ENCODE measurements at places on chromosomes 16 and 17. TPM values are rescaled to one million over a fixed set of nuclear protein-coding genes. Genes with fewer than 3 reads are reported as not detected.

The CMTM2 gene
- polyA plus RNA-seq = 0.61 TPM

The GNAO1 gene
- 5.9 TPM for polyA plus RNA-seq

The PSMD12 gene
- polyA plus RNA-seq = 39.3 TPM

The CIBAR2 gene
- 0.22 TPM for polyA plus RNA-seq

The METTL2A gene
- polyA plus RNA-seq = 26.9 TPM

The SLC5A2 gene
- 72.8 TPM for polyA plus RNA-seq

The KRT12 gene
- 0.19 TPM for polyA plus RNA-seq

The SAMD14 gene
- 18.7 TPM for polyA plus RNA-seq

The KRT23 gene
- 0.91 TPM for polyA plus RNA-seq

The VTN gene
- 25.2 TPM for polyA plus RNA-seq

The CEP131 gene
- 27.2 TPM for polyA plus RNA-seq

The CCDC40 gene
- polyA plus RNA-seq = 10.9 TPM

The CD68 gene
- polyA plus RNA-seq = 62.4 TPM

The RAB37 gene
- 6.8 TPM for polyA plus RNA-seq

The NPB gene
- 0.71 TPM for polyA plus RNA-seq

The LDHD gene
- polyA plus RNA-seq = 9.1 TPM

The KRTAP1-5 gene
- polyA plus RNA-seq = not detected

The PRCD gene
- 4.6 TPM for polyA plus RNA-seq

The ACSM2A gene
- 102 TPM for polyA plus RNA-seq

The PPL gene
- polyA plus RNA-seq = 31.5 TPM

The PABPN1L gene
- polyA plus RNA-seq = not detected

The HSD11B2 gene
- polyA plus RNA-seq = 77.6 TPM

DNA sequence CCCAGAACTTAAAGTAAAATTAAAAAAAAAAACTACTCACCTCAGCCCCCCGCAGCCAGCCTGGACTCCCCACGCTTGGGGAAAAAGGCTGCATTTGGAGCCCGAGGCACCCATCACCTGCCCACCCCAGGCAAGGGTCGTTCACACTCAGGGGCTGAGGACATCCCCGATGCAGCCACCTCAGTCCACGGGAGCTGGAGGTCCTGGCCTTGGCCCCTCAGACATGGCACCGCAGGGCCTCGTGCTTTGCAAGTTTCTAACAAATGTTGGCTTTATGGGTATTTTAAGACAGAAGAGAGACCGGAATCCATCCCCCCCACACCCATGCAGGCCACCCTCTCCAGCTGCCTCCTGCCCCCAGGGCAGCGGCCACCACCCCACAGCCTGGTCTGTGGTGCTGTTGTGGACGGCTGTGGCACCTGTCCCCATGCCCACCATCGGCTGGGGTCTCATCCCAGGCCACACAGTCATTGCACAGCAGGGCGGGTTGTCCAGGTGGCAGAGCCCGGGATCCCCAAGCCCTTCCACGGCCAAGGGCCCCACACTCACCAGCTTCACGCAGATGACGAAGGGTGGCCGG, 116.4 kb upstream of the ZNF750 start:
- no peak for DNase-seq

- no peak for DNase-seq
These were observed 264.5 kb downstream of the CDH11 start for GRCh38 chr16:64857411-64857810.

DNA sequence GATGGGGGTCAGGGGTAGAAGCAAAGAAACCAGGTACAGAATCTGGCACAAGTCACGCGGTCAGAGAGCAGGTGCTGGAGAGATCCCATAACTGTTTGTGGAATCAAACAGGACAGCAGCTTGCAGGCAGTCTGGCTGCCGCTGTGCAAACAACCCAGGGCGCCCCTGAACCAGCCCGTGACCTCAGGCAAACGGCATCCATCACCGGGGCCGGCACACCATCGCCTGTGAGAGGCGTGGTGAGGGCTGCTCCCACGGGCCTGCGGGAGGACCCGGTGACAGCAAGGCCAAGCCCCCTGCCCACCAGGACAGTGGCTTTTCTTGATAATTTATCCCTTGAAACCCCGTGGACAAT, 47.9 kb downstream of the CBFA2T3 start:
- DNase-seq = no peak

- DNase-seq = no peak
These were observed 262.8 kb downstream of the ZFHX3 start for GRCh38 chr16:72785171-72785570.

- DNase-seq = no peak
These were observed 216.9 kb upstream of the GSE1 start for GRCh38 chr16:85395913-85396878.

GRCh38 chr16:82024316-82024715, 10.7 kb upstream of the HSD17B2 start:
- no peak for DNase-seq

- DNase-seq = no peak
These were observed 315.6 kb downstream of the HS3ST3B1 start for GRCh38 chr17:14616528-14616927.

DNA sequence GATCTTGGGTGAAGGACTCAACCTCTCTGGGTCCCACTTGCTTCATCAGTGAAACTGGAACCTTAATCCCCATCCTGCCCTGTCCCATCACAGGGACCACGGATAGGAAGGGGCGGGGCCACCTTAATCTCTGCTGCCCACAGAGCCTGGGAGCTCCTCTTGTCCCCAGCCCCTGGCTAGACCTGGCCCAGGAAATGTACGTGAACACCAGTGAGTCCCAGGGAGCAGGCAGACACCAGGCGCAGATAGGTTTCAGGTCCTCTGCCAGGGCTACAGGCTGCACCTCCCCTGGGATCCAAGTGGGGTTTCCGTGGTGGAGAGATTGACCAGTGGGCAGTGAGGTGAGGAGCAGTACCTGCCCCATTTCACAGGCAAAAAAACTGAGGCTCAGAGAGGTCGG, 21.0 kb downstream of the RAB11FIP4 start:
- no peak for DNase-seq

DNA sequence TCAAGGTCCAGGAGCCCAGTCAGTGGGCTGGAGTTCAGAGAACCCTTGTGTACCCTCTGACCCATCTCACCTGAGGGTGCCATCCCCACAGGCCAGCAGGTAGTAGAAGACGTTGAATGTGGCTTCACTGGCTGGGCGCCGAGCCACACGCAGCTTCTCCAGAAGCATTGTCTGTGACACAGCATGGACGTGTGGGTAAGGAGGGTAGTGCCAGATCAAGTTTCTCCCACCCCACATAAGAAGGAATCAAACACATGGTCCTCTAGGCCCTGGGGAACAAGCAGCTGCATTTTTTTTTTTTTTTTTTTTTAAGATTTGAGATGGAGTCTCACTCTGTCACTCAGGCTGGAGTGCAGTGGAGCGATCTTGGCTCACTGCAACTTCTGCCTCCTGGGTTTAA, 60.9 kb downstream of the MYO18A start:
- no peak for DNase-seq

GRCh38 chr17:61393550-61393903, 6.1 kb upstream of the TBX2 start:
- no peak for DNase-seq

DNA sequence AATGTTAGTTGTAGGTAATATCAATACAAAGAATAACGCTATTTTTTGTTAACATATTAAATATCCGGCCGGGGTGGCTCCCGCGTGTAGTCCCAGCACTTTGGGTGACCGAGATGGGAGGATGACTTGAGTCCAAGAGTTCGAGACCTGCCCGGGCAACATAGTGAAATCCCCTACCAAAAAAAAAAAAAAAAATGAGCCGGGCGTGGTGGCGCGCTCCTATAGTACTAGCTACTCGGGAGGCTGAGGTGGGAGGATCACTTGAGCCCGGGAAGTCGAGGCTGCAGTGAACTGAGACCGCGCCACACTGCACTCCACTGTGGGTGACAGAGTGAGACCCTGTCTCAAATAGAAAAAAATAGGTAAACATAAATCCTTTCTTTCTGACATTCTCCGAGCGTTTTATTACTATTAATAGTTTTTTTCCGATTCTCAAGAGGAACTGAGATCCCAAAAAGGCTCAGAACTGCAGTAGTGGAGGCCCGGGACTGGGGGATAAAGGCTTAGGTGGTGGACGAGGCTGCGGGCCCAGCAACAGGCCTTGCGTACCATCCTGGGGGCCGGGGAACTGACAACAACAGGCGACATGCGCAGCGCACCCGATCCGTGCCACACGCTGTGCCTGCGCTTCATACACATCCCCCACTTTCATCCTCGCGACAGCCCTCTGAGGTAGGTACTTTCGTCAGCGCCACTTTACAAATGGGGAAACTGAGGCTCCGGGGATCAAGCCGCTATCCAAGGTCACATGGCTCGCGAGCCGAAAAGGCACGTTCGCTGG, 919 bp downstream of the N4BP1 start:
- DNase-seq = peak; percentile 29

DNA sequence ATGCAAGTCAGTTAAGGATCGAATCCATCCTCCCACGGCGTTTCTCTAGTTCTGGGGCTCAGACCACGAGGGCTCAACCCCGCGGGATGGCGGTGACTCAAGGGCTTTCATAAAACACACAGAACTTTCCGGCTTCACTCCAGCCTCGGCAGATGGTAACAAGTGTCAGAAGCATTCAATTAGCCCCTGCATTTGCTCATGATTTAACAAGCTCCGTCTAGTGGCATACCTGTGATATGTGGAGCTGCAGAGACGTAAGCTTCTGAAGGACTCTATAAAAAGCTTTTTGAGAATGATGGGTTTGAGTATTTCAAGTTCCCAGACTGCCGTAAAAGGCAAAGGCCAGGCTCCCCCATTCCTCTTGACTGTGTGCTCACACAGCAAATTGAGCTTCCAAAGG, 91.3 kb upstream of the SEC14L1 start:
- no peak for DNase-seq

GRCh38 chr17:35063514-35064223, at the start of gene RFFL:
RFFL (minus strand) TSS chr17:35063707; CDS start chr17:35026553, 37,154 bp downstream.
- peak; percentile 82 for DNase-seq

- no peak for DNase-seq
These were observed 21.1 kb downstream of the STH start for GRCh38 chr17:46020023-46020761.

DNA sequence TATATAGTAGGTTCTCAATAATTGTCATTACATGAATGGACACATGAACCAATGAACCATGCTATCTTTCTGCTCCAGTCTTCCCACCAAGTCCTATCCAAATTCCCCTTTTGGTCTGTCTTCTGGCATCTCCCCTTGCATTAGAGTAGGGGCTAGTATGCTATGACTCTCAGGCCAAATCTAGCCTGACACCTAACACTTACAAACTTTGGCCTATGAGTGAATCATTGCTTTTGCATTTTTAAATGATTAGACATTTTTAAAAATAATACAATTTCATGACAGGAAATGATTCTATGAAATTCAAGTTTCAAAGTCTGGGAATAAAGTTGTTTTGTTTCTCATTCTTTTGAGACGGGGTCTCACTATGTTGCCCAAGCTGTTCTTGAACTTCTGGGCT, 102.5 kb upstream of the MAF start:
- no peak for DNase-seq

GRCh38 chr17:34306466-34306865, 12.8 kb upstream of the CCL8 start:
- no peak for DNase-seq

GRCh38 chr17:40646791-40647623, 611 bp downstream of the SMARCE1 start:
- no peak for DNase-seq

GRCh38 chr17:80880648-80880985, 111.0 kb upstream of the CHMP6 start:
- DNase-seq = no peak

- no peak for DNase-seq
These were observed 3.8 kb downstream of the LITAFD start for GRCh38 chr16:8885674-8886592.

DNA sequence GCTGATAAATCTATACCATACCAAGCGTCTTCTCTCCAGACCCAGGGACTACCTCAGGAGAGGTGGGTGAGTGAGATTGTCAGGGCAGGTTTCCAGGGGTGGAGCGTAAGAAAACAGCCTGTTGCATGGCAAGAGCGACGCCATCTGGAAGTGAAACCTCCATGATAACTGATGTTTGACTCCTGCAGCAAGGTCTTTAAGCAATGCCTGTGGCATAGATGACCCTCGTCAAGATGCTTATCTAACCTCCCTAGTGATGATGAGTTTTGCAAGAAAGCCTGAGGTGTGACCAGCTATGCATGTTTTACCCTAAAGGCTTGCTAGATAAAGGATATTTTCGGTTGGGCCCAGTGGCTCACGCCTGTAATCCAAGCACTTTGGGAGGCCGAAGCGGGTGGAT, 71.6 kb downstream of the GSG1L start:
- DNase-seq = no peak

GRCh38 chr16:85349365-85350145, 237.3 kb upstream of the CIBAR2 start:
- DNase-seq = no peak

DNA sequence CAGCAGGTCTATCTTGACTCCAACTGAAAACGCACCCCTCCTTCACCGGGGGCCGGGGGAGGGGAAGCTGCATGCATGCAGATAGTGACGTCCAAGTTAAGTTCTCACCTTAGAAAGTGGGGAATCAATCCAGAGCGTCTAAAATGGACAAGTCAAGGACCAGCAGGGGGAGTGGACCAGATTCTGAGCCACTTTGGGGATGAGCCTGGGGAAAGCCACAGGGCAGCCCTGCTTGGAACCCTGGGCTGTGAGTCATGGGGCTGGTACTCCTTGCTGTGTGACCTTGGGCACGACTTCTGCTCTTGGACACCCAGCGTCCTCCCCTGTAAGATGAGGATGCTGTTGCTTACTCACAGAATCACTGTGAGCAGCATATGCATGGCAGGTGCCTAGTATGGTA, 9.1 kb downstream of the TNFRSF13B start:
- no peak for DNase-seq

- DNase-seq = peak; percentile 68
These were observed at the start of gene EDC4 for GRCh38 chr16:67872631-67873434. EDC4 (plus strand) TSS chr16:67873052; CDS start chr16:67873262, 210 bp downstream.

- no peak for DNase-seq
These were observed 55.1 kb upstream of the LGALS9 start for GRCh38 chr17:27575912-27576252.

DNA sequence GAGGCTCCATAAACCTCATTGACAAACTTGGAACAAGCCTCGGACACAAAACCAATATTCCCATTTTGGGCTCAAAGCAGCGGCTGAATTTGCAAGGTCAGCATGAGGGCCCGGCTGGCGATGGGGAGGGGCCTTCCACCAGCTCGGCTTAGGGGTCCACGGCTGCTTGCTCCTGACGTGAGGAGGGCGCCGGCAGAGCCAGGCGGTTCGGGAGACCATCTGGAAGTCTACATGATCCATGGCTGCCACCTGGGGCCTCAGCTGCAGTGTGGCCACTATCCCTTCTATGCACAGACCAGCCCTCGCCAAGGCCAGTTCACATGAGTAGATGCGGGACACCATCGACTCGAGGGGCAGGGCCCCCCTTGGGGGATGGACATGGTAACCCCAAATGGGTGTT, 39.1 kb downstream of the NDEL1 start:
- DNase-seq = no peak
